ENCODE measurements at places on chromosomes 1 and 21. TPM values are rescaled to one million over a fixed set of nuclear protein-coding genes. Genes with fewer than 3 reads are reported as not detected.
A peak's percentile ranks its signal among the peaks of the same experiment; 100 is the strongest.

DNA sequence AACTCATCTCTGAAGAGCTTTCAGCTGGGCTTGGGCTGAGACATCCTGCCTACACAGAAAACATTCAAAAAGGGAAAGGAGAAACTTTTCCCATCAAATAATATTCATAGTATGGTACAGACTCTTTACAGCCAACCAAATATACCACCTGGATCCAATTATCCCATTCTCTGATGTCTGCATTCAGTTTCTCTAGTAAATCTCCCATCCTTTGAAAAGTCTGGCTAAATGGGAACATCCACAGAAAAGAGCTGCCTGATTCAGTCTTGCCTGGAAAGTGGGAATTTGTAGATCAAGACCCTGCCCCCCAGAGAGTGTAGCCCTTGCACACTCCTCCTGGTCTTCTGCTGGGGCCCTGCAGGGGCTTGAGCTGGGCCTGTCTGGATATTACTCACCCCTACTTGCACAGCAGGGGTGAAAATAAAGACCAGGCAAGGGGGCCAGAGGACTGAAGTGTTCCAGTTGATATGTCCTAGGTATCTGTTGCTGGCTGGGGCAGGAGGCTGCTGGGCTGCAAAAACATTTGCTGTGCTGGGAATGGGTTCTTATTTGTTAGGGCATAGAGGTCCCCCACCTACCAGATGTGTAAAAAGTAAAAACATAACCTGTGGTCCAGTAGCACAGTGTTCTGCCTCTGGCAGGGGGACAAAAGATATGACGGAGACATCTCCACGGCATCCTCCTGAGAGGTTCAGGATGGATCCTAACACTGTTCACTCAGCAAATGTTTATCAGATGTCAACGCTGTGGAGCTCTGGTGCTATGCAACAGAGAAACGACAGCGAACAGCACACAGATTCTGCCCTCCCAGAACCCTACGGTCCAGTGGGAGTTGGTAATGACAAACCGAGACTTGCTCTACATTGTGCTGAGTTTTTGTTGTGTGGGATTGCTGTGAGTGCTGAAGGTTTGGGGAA lies 140.3 kb downstream of the PLXNA2 start:
- no peak for DNase-seq

- peak; percentile 4 for DNase-seq
Observed at GRCh38 chr1:90614872-90615271, 102.2 kb downstream of the BARHL2 start.

- no peak for DNase-seq
Observed at GRCh38 chr1:29601021-29601420, 364.7 kb downstream of the PTPRU start.

GRCh38 chr1:223845037-223845809 lies 524 bp downstream of the TP53BP2 start:
- DNase-seq = peak; percentile 49

GRCh38 chr1:247324204-247324787 lies 7.4 kb downstream of the ZNF496 start:
- DNase-seq = no peak

DNA sequence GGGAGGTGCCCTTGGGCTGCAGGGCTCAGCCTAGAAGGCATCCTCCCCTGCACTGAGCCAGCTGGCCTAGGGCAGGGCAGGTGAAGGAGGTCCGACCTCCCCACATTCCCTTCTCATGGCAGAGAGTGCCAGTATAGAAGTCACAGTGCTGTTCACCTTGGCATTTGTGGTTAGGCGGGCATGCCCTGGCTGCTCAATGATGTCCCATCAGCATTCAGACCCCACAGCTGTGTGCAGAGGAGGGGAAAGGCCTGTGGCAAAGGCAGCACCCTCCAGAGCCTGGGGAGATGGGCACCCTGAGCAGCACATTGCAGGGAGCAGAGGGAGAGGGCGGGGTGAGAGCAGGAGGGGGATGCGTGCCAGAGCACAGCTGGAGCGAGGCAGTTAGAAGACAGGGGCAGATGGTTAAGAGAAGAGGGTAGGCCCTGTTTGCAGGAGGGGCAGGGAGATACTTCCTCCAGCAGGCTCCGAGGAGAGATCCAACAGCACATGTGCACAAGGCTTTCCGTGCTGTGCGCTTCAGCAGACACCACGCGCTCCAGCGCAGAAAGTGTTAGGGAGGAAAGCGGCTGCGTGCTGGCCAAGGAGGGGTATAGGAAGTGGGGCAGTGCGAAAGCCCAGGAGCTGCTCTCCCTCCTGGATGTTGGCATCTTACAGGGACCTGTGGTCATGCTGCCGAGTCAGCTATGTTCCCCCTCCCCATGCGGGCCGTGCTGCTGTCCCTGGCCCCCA lies 43.7 kb upstream of the COL6A1 start:
- DNase-seq = no peak

Gene RNF220
- 59.5 TPM for total RNA-seq

Gene CLCA1
- not detected for total RNA-seq

Gene CD1E
- total RNA-seq = not detected

Gene C1orf105
- not detected for total RNA-seq

Gene MOB3C
- 7.0 TPM for total RNA-seq

Gene AHDC1
- 7.1 TPM for total RNA-seq

Gene OR2T35
- not detected for total RNA-seq

Measured in RPMI7951 (cell line).